Activated naive CD4-positive, alpha-beta T cell treated with anti-CD3 and anti-CD28 coated beads, Interleukin-2, amount 50 U/mL, for 16 hours (primary cell): ENCODE measurements at places on chromosomes 2 and 18.

GRCh38 chr2:205148755-205149154 is 533.5 kb upstream of the NRP2 start:
- DNase-seq = no peak

GRCh38 chr2:37472959-37473358 is 128.5 kb downstream of the QPCT start:
- DNase-seq = no peak

DNA sequence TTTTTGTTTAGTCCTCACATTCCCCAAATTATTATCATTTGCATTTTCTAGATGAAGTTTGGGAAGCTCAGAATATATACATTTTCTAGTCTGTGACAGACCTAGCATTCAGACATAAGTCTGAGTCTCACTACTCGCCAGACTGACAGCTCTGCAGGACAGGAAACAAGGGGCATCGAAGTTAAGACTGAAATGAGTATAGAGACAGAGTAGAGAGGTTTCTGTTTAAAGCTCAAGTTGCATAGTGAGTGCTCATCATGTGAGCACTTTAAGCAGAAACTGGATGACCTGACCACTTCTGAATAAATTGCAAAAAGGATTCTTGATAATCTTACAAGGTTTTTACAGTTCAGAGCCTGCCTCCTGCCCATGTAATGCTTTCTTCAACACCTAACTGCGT is 1.1 kb downstream of the HADHB start:
- DNase-seq = no peak

DNA sequence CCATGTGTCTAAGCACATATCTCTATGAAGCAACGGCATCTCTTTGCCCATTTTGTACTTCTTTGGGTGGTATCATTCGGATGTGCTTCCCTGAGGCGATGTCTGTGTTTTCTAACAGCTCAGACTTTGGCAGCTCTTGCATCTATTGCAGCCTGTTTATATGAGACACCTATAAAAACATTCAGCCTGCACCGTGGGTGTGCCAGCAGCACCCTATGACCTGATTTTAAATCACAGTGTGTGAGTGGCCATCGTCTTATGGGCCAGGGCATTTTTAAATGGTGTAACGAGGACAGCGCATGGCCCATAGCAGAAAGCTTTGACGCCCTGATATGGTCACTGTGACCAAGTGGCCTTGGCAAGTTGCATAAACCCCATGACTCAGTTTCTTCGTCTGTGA is 12.9 kb downstream of the NPAS2 start:
- DNase-seq = no peak

DNA sequence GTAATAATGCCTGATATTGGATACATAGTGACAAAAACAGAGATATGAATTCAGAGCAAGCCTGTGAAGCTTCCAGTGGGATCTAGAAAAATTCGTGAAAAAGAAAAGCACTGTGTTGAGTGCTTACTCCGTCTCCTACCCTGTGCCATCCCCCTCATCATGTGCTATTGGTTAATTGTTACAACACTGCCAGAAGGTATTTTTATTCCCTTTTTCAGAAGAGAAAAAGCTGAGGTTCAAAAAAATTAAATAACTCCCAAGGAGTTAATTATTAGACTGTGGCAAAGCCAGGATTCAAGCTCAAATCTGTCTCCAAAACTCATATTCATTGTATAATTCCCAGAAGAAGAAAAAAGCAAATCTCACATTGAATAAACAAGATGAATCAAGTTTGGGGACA is 735.5 kb upstream of the ACVR2A start:
- DNase-seq = no peak
